ENCODE measurements at places on chromosomes 3 and 15.
A peak's percentile ranks its signal among the peaks of the same experiment; 100 is the strongest.

- DNase-seq, result no peak
These were observed 35.3 kb downstream of the EFHB start for GRCh38 chr3:19898721-19899120.

DNA sequence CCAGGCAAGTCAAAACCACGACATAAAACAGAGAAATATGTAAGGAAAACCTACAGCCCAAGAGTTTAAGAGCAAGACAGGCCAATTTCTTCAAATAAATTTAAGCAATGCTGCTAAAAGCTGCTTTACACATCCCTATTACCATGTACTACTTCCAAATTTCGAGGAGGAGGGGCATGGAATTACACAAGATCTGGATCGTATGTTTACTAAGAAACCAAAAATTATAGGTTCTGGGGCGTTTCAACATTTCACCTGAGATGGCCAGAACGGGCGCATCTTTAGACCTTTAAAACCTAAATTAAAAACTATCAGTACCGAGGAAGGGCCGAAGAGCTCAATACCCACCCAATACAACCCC lies 664 bp upstream of the NR2C2 start:
- DNase-seq, result no peak

DNA sequence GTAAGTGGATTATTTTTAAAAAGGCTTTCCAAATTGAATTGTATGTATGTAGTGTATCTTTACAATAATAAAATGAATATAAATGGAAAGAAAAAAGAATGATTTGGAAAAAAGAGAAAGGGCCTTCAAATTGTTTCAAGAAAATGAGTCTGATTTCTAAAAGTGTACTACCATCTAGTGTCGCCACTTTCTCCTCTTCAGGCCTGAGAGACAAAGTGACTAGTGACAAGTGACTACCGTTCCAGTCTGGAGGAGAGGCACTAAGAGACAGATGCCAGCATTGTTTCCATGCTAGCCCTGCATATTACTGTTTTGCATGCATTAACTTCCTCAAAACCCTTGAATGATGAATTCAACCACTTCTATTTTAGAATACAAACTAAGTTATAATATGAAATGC lies 39.3 kb downstream of the P3H2 start:
- DNase-seq, result no peak

- DNase-seq, result no peak
These were observed 269.8 kb downstream of the THRB start for GRCh38 chr3:24224666-24225384.

GRCh38 chr3:3405131-3405530 lies 225.6 kb upstream of the CRBN start:
- DNase-seq, result no peak

GRCh38 chr15:99174567-99175395 lies 69.9 kb downstream of the SYNM start:
- no peak for DNase-seq

DNA sequence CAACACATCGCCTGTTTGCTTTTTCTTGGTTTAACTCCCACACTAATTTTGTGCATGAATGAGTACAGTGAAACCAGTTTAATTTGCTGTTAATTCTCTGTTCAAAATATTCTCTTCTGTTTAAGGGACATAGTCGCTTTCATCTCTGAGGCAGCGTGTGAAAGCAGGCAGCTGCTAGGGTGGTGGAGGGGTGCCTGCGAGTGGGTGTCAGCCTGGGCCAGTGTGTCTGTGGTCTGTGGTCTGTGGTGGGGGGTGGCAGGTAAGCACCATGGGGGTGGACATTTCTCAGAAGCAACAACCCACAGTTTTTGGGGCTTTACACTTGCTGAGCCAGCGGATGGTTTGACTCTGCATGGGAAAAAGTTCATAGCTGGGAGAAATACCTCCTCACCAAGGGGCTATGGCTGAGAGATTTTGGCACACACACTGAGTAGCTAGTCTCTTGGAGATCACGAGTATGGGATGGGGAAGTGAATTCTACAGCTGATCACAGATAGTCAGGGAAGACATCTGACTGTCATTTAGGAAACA lies 109.2 kb downstream of the EPHB1 start:
- peak; percentile 68 for DNase-seq

DNA sequence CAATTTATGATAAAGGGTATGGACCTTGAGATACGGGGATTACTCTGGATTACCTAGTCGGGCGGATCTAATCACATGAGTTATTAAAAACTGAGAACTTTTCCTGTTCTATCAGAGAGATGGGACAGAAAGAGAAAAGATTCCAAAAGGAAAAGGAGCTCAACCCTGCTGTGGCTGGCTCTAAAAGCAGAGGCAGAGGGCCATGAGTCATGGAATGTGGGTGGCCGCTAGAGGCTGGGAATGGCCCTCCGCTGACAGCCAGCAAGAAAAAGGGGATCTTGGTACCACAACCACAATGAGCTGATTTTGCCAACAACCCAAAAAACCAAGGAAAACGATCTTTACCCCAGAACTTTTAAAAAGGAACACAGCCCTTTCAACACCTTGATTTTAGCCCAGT lies 210.0 kb downstream of the MAGI1 start:
- no peak for DNase-seq

GRCh38 chr3:189458528-189458927 lies 172.7 kb upstream of the TP63 start:
- no peak for DNase-seq

All from GM20000 (cell line).